Activated CD4-positive, alpha-beta memory T cell treated with anti-CD3 and anti-CD28 coated beads, Interleukin-2, amount 10 ng/mL, durations not matched to agents 7 days and 5 days (primary cell): ENCODE measurements at places on chromosomes 2 and 18. TPM values are rescaled to one million over a fixed set of nuclear protein-coding genes. Genes with fewer than 3 reads are reported as not detected.

The CFC1 gene
- not detected for total RNA-seq

The SH3BP4 gene
- total RNA-seq = not detected

The AFG3L2 gene
- total RNA-seq = 32.8 TPM

- no peak for DNase-seq
These were observed 970.6 kb upstream of the ACVR2A start for GRCh38 chr2:146874260-146874658.

- DNase-seq = no peak
These were observed 132.5 kb downstream of the SPHKAP start for GRCh38 chr2:228048838-228049490.

GRCh38 chr2:24088821-24089359 is 4.3 kb upstream of the TP53I3 start:
- DNase-seq = no peak

GRCh38 chr2:11404376-11405073 is 60.1 kb upstream of the ROCK2 start:
- no peak for DNase-seq

- DNase-seq = no peak
These were observed 78.2 kb downstream of the SH3RF3 start for GRCh38 chr2:109207176-109207575.

GRCh38 chr2:231286964-231287363 is 88.5 kb downstream of the ARMC9 start:
- no peak for DNase-seq

GRCh38 chr2:159946326-159946999 is 116.0 kb downstream of the PLA2R1 start:
- DNase-seq = no peak

DNA sequence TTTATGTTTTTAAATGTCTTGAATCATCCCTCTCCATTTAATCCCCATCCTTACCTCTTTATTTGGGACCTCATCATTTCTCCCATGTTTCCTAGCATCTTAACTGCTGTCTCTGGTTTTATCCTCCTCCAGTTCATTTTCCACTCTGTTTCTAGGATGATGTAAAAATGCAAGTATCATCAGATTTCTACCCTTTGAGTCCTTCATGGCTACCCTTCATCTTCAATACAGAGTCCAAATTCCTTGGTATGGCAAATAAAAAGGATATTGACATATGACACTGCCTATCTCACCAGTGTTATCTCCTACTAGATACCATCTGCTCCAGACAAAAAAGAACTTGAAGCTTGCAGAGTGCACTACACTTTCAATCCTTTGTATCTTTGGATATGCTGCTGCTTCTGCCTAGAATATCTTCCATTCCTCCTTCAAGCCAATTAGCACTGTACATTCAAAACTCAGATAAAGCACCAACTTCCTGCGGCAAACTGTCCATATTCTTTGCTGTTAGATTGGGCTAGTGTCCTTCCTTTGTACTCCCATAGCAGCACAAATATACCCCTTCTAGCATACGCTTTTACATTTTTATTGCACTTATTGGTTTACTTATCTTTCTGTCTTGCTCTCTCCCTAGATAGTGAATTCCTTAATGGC is 24.6 kb upstream of the TLK1 start:
- DNase-seq = no peak

- no peak for DNase-seq
These were observed 3.3 kb downstream of the KLHL30 start for GRCh38 chr2:238141541-238142318.

DNA sequence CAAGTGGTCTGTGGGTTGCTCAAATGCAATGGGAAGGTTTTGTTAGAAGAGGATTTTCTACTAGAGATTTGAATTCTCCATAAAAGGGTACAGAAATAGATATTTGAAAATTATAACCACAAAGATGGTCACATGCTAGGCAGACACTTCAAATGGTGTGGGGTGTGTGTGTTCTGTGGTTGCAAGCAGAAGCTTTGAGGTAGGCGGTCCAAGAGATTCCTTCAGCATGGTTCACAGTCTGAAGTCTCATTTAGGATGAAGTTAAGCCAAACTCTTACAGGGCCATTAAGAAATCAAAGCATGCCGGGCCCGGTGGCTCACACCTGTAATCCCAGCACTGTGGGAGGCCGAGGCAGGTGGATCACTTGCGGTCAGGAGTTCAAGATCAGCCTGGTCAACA is 38.3 kb upstream of the RMDN2 start:
- no peak for DNase-seq
